Renal cortical epithelial cell (primary cell): ENCODE measurements at places on chromosomes 1 and 21. TPM values are rescaled to one million over a fixed set of nuclear protein-coding genes. Genes with fewer than 3 reads are reported as not detected.
A peak's percentile ranks its signal among the peaks of the same experiment; 100 is the strongest.

DNA sequence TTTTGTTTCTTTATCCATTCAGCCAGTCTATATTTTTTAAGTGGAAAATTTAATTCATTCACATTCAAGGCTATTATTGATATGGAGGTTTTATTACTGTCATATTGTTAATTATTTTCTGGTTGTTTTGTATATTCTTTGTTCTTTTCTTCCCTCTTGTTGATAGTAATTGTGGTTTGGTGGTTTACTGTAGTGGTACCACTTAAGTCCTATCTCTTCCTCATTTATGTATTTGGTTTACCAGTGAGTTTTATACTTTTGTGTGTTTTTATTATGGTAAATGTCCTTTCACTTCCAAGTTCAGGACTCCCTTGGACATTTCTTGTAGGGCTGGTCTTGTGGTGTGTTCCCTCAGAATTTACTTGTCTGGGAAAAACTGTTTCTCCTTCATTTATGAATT is 28.1 kb upstream of the PM20D1 start:
- no peak for DNase-seq

DNA sequence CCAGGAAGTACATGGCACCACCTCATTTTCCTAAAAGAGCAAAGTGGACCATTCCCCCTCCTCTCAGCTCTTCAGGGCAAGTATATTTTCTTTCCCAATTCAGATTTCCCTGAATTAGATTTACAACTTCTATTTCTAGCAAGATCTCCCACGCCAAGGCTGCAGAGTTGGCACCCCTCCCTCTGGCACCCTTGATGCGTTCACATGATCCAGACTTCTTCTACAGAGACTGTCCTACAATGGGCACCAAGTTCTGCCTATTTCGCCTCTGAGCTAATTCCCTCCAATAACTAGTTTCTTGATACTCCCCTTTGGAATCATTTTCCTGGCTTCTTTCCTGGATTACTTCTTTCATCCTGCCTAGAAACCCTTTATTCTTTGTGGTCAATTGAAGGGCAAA is 122.0 kb downstream of the CDC7 start:
- DNase-seq, result no peak

DNA sequence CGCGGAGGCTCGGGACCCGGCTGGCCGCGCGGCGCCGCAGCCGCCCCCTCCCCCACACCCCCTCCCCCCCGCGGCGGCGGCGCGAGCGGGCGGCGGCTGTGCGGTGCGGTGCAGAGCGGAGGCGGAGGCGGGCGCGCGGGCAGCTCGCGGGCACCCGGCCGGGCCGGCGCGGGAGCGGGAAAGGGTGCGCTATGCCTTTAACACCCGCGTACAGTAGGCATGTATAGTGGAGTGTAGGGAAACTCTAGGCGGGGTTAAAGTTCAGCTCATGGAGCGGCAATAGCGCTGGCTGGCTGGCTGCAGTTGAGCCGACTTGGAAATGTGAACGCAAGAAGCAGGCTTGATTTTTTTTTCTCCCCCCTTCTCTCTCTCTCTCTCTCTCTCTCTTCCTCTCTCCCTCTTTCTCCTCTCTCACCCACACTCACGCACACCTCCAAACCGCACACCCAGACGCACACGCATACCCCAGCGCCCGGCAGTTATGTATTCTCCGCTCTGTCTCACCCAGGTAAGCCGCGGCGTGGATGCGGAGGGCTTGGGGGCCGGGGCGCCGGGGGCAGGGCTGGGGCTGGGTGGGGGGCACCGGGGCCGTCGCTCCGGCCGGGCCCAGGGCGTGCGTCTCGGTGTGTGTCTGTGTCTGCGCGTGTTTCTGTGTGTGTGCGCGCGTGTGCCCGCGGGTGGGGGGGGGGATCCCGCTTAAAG is at the start of gene NFIA:
TSS of gene NFIA (plus strand) at position 251 of the 702 bp plus-strand sequence.
- DNase-seq, result peak; percentile 58

- DNase-seq, result no peak
Observed at GRCh38 chr1:243474136-243474881, 218.5 kb downstream of the SDCCAG8 start.

GRCh38 chr1:230010603-230011332 is 56.3 kb upstream of the GALNT2 start:
- DNase-seq, result no peak

GRCh38 chr1:195637539-195637938 is 970.7 kb downstream of the KCNT2 start:
- DNase-seq, result no peak

DNA sequence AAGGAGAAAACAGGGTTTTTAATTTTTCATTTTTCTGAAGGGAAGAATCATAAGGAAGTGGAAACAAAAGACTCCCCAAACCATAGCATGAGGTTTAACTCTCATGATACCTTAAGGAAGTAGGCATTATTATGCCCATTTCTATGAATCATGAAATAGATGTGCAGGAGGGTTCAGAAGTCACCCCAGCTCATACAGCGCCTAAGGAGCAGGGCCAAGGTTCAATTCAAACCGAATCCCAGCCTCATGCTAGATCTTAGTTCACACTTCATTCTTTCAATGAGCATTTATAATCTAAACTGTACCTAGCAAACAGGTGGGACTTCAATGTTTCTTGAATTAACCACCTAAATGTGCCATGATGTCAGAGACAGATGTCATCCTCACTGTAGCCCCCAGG is 111.9 kb upstream of the SLC25A33 start:
- DNase-seq, result no peak

The OVAAL gene
- not detected in 2 replicates for total RNA-seq

The ARMH1 gene
- 6.7 TPM in 1 of 2 replicates, not detected in the other for total RNA-seq

The ILDR2 gene
- total RNA-seq, result 4.7 and 17.5 TPM in 2 replicates

The LRRN2 gene
- 0.35 and 8.1 TPM in 2 replicates for total RNA-seq
